ENCODE measurements at places on chromosomes 5 and 9. TPM values are rescaled to one million over a fixed set of nuclear protein-coding genes. Genes with fewer than 3 reads are reported as not detected.

The CNTNAP3 gene
- 5.3 TPM for polyA plus RNA-seq

The ZNF483 gene
- 3.5 TPM for polyA plus RNA-seq

The OTP gene
- not detected for polyA plus RNA-seq

The KCNV2 gene
- not detected for polyA plus RNA-seq

The IFNE gene
- 0.47 TPM for polyA plus RNA-seq

The SLC6A18 gene
- polyA plus RNA-seq = 5.1 TPM

The RABGAP1 gene
- 67.8 TPM for polyA plus RNA-seq

The DMRTA1 gene
- polyA plus RNA-seq = 1.4 TPM

The PCDH1 gene
- polyA plus RNA-seq = 22.5 TPM

- no peak for DNase-seq
Observed at GRCh38 chr9:80509358-80509757, 937.6 kb downstream of the TLE4 start.

DNA sequence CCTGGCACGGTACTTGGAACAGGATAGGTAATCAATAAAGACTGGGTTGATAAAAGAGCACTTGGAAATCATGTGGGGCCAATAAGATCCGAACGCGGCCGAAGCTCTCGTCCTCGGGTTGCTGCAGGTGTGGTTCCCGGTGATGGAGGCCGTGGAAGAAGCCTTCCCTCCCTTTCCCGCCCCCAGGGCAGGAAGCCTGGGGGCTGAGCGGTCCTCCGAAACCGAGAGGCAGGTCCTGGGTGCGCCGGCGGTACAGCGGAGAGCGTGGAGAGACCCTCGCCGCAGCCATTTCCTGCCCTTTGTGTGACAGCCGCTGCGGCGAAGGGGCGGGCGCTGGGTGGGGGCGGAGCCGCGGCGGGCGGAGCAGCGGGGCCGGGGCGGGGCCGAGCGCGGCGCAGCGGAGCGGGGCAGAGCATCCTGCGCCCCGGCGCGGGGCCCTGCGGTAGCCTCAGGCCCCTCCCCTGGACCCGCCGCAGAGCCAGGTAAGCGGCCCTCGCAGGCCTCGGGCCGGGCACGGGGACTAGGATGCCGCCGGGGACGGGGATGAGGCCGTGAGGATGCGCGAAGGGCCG, at the start of gene CYFIP2:
Gene CYFIP2 (plus strand): TSS at position 410 of the 572 bp plus-strand sequence. CDS start 19,239 bp downstream, outside the sequence.
- peak; percentile 55 for DNase-seq

DNA sequence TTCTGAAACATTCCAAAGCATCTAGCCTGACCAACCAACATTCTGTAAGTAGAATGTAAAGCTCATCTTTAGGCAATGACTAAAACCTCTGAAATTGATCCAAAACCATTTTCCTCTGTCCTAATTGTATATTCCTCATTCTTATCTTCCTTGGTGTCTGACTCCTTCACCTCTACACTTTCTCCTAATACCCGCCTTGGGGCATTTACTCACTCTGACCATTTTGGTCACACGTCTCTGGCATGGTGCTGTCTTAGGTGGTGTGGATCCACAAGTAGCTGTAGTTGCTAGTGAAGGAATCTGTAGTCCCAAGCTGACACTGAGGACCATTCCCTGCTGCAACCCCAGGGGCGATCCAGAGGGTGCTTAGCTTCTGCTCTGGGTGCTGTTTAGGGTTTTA, 40.8 kb upstream of the LMNB1 start:
- no peak for DNase-seq

- no peak for DNase-seq
Observed at GRCh38 chr9:86868616-86869015, 78.7 kb downstream of the GAS1 start.

DNA sequence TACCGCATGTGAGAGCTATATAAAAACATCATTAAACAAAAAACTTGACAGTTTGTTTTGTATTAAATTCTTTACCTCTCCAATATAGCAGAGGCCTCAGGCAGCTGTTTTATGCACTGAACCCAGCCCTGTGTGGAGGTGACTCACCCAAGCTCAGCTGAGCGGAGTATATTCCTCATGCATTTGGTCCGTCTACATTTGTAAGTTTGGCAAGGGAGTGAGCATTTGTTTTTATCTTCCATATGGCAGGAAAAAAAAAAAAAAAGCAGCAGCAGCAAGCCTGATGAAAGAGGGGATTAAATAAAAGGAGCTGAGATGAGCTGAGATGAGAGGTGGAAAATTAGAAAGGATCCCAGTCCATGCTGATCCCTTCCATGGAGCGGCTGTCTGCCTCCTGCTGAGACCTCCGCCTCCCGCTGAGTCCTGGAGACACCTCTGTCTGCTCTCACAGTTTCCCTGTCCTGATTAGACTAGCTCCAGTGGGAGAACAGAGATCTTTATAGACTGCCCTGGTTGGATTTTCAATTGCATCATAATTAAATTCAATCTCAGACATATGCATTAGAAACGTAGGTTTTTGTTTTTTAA, 112.0 kb upstream of the CTNND2 start:
- DNase-seq = no peak

DNA sequence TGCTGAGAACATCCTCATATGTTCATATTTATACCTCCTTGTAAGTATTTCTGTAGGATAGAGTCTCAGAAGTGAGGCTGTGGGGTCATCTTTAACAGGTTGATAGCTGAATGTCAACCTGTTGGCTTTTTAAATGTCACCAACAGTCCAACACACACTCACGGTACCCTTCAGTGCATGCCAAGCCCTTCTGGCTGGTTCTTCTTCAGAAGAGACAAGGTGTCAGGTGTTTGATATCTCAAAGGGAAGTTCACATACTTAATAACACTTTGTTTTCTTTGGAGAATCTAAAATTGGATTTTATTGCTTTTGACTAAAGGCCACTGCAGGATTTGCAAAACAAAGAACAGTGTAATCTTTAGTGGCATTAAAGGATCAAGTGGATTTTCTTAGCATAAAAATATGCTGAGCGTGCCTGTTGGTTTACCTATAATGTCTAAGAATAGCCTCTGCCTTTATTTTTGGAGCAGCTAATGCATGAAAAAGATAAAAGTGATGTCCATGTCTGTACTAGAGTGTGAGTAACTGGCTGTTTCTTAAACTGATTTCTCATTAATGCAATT, 58.2 kb downstream of the RGS3 start:
- no peak for DNase-seq

DNA sequence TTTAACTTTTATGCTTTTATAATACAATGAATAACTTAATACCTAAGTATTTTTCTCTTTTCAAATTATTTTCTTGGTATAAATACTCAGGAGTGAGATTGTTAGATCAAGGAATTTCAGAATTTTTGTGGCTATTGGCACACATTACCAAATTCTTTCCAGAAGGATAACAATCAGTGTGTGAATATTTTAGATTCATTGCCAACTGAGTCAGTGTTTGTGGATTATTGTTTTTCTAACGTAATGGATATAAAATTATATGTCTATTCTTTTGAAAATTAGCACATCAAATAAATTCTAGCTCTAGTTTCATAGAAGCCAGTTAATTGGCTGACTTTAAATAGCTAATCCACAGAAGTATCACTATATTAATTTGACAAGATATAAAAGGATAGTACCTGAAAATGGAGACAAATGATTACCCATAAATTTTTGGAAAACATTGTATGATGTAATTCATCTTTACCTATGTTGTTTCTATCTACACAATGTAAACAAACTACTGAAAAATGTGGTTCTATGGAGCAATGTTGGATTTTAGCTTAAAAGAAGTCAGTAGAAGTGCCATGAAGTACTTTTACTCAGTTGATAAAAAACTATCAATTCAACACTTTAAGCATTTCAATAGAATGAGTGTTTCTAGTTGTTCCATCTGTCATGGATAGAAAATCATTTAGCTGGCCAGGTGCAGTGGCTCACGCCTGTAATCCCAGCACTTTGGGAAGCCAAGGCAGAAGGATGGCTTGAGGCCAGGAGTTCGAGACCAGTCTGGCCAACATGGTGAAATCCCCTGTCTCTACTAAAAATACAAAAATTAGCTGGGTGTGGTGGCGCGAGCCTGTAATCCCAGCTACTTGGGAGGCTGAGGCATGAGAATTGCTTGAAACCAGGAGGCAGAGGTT, 185.1 kb downstream of the ADAMTSL1 start:
- no peak for DNase-seq

DNA sequence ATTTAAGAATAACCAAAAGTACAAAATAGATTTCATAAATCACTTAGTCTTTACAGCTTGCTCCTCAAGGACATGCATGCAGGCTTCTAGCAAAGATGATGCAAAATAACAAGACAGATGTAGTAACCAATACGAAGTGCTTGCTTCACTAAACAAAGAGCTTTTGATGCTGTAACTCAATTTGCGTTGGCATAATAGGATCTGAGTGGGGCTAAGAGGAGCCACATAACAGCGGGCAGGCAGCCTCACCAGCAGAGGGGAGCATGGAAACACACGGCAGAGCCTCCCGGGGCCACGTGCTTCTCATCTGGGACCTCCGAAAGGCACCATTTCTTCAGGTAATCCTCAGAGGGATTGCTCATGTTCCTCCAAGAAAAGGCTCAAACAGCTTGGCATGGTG, 139.7 kb downstream of the C5orf15 start:
- no peak for DNase-seq

GRCh38 chr5:40401284-40402006, 278.3 kb upstream of the PTGER4 start:
- no peak for DNase-seq

DNA sequence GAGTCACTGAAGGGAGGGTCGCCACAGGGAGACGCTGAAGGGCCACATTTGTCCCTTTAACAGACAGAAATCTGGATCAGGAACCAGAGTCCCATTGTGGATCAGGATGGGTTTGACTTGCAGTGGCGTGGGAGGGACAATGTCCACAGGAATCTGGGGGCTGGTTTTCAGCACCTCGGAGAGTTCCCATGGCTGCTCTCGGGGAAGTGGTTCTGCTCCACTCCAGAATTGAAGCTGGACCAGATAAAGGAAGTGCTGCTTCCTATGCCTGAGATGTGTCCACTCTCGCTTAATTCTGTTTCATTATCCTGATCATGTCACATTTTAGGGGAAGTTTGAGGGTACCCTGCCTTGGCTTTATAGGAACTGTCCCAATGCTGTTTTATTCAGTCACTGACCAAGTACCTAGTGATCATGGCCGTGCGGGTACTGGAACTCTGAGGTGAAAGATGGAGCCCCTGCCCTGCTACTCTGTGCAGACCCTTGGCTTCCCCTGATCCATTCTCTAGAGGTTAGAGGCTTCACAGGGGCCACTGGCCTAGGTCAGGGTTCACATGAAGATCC, 28.7 kb downstream of the ENHO start:
- DNase-seq = peak; percentile 60

GRCh38 chr5:109756543-109757185, 66.9 kb downstream of the MAN2A1 start:
- no peak for DNase-seq

GRCh38 chr5:172758077-172758833, 12.7 kb downstream of the DUSP1 start:
- DNase-seq = no peak

DNA sequence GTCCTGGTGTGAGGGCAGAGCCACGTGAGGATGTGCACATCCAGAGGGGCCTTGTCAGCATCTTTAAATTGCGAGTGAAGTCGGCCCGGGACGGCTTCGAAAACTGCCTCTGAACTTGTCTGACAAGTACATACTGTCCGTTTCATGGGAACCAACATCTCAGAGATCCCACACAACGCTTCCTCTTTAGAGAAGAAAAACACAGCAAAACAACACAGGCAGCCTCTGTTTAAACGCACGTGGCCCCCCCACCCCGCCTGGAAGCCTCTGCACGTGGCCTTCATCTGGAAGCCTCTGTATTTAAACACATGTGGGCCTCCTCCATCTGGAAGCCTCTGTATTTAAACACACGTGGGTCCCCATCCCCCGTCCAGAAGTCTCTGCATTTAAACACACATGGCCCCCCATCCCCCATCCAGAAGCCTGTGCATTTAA, 29.2 kb downstream of the CEP72 start:
- DNase-seq = no peak

DNA sequence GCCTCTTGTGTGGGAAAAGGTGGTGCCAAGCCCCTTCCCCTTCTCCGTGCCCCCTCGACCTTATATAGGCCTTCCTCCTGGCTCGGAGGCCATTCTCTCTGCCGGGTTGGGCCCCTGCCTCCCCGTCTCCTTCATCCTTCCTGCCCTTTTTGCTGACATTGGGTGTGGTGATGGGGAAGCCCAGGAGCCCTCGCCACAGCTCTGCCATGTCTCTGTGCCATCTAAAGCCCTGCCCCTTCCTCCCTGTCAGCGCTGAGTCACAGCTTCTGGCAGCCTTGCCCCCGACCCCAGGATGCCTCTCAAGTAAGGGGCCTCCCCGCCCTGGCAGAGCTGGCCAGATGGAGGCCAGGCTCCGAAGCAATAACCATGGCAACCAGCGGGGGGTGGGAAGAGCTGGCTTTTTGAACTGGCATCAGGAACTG, 30.4 kb downstream of the JADE2 start:
- DNase-seq = no peak

- no peak for DNase-seq
Observed at GRCh38 chr9:37995961-37996818, 72.8 kb downstream of the SHB start.

- DNase-seq = no peak
Observed at GRCh38 chr5:61270510-61271165, 61.4 kb upstream of the ZSWIM6 start.

DNA sequence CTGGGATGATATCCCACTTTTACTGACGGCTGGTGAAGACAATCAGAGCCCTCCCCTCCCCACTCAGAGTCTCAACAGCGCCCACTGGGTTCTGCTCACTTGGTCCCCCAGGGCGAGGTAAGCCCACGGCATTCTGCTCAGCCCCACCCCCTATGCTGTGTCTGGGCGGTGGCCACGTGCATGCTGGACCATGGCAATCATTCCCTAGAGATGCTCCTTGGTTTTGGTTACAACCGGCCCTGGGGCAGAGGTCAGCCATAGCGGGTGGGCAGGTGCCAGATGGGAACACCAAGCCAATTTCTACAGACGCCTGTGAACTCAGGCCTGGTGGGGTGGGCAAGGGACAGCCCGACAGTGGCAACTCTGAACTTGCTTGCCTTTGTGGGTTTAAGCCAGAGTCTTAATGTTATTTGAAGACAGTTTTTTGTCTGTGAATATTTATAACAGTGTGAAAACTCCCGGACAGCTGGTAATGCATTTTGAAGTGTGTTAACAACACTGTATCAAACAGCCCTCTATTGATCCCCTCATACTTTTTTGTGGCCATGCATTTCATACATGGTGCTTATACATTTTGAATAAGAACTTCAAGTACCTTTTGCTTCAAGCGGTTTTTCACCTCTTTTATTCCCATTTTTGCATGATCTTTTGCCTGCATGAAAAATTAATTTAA, 94.2 kb downstream of the CRB2 start:
- no peak for DNase-seq

DNA sequence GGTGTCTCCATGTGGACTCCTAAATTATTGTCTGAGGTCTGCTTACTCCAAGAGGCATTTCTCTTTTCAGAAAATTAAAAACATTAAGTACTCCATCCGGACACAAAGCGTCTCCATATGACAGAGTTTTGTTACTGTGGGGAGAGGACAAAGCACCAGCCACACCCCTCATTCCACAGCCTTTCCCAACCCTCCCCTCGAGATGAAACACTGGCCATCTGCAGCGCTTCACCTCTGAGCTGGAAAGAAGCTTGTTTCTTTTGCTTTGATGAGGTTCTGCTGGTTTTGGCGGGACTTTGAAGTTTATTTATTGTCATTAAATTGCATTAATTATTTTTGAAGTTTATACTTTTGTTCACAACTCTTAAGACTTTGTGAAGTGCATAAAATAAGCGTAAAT, 27.6 kb upstream of the NKD2 start:
- no peak for DNase-seq
